ENCODE measurements at places on chromosomes 2 and 18.

- DNase-seq = peak; percentile 50
Observed at GRCh38 chr2:34121076-34121475, 522.0 kb upstream of the FAM98A start.

DNA sequence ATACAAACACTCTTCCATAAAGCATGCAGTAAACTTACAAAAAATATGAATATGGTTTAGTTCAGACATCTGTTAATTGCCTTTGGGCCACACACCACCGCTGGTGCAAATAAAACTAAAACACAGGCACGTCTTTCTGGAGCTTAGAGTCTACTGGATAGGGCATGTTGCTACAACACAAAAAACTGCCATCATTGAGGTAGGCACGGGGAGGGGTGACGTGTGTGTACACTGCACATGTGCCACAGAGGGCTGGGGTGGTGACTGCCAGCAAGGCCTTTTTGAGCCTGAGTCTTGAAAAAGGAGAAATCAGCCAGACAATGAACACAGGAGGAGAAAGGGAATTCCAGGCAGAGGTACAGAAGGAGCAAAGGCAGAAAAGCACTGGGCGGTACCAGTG lies 5.1 kb downstream of the SERPINE2 start:
- peak; percentile 44 for DNase-seq

GRCh38 chr2:144943986-144944385 lies 424.1 kb upstream of the ZEB2 start:
- DNase-seq = no peak

GRCh38 chr2:25335204-25335603 lies 6.5 kb downstream of the DNMT3A start:
- no peak for DNase-seq

DNA sequence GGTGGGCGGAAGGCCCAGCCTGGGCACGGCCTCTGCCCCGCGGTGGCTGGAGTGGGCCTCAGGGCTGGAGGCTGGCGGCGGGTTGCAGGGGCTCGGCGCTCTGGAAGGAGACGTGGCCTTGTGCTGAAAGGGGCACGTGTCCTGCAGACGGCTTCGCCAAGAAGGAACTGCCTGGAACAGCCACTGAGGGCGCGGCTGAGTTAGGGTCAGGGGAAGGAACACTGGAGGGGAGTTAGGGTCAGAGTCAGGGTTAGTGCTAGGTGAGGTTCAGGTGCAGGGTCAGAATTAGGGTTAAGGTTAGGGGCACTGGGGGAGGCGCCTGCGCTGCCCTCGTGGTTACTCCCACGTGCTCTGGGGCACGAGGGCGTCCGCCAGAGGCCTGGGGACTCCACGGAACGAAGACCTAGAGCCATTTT lies 933 bp upstream of the ADNP2 start:
- DNase-seq = no peak

DNA sequence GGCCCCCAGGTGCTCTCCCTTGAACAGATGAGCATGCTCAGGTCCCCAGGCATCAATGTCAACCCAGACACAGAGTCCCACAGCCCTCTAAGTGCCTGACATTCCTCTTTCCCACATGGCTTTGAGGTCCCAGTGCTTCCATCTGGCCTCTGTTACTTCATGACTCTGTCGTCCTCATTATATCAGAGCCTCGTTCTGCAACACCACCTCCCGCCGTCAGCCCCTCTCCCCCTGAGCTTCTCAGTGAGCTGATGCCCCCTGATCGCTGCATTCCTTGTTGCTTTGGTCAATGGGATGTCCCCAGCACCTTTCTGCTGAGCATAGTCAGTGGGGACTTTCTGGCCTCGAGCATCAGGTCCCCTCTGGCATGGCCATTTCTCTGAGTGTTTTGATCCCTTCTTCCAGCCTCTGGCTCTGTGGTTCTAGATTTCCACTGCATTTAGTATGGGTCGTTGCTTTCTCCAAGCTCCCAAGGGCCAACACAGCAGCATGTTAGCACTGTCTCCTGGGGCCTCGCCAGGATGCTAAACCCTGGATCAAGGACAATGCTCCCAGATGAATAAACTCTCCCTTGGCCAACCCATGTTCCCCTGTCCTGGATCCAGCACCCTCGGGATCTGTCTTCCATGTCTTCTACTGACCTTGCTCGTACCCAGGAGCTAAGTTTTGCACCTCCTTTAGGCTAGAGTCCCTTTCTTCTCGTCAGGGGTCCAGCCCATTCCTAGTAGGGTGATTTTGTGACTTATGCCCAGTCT lies 143.2 kb upstream of the TWIST2 start:
- DNase-seq = no peak

GRCh38 chr18:65477455-65477854 lies 273.4 kb upstream of the CDH7 start:
- no peak for DNase-seq

DNA sequence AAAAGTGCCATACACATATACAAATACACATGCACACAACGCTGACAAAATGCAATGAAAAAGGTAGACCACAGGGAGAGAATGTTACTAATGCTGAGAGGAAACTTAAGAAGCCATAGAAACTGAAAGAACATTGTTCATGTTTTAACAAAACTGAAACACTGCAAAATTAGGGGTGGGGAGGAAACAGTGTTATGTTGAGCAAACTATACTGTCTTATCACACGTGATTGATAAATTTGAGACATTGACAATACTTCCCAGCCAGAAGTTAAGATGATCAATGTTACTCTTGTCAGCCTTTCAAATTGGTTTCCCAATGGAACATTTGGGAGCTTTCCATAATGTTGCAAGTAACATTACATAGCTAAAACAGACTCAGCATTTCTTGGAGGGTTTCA lies 165.5 kb downstream of the L3MBTL4 start:
- DNase-seq = peak; percentile 12

DNA sequence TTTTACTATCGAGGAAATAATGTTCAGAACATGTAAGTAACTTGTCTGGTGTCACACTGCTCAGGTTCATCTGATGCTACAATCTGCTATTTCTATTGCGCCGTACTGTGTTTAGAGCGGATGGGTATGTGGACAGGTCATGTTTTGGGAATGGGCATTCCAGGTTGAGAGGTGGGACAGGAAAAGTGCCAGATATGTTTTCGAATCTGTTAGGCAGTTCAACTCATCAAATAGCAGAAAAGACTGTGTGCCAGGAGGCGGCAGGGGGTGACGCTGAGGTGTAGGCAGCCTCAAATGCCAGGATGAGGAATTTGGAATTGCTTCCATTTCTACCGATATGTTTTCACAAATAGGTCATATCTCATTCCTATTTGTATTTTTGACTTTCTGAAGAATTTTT lies 123.8 kb downstream of the HRH4 start:
- DNase-seq = no peak

DNA sequence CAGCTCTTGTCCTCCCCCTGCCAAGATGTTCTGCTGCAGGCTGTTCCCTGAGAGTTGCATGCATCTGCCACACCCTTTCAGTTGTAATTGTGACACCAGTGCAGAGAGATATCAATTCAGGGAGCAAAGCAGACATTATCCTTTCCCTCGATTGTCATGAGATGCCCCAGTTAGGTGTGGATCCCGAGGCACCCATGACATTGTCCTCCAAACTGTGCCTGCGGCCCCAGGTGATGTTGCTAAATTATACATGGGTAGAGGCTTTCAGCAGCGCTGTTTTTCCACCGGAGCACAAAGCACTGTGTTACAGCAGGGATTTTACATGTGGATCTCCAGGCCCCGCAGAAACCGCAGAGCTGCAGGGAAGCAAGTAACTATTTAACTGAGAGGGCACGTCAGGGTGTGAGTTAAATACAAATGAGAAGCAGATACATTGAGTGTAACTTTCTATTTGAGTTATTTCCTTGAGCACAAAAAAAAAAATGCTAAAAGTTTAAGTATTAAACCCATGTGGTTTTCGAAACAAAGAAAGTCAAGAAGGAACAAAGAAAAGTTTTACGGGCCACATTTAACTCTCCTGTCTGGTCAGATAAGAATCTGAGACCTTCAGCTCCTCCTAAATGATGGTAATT lies 90.3 kb upstream of the BCL2L11 start:
- no peak for DNase-seq

GRCh38 chr2:239828192-239828972 lies 196.8 kb downstream of the NDUFA10 start:
- no peak for DNase-seq

DNA sequence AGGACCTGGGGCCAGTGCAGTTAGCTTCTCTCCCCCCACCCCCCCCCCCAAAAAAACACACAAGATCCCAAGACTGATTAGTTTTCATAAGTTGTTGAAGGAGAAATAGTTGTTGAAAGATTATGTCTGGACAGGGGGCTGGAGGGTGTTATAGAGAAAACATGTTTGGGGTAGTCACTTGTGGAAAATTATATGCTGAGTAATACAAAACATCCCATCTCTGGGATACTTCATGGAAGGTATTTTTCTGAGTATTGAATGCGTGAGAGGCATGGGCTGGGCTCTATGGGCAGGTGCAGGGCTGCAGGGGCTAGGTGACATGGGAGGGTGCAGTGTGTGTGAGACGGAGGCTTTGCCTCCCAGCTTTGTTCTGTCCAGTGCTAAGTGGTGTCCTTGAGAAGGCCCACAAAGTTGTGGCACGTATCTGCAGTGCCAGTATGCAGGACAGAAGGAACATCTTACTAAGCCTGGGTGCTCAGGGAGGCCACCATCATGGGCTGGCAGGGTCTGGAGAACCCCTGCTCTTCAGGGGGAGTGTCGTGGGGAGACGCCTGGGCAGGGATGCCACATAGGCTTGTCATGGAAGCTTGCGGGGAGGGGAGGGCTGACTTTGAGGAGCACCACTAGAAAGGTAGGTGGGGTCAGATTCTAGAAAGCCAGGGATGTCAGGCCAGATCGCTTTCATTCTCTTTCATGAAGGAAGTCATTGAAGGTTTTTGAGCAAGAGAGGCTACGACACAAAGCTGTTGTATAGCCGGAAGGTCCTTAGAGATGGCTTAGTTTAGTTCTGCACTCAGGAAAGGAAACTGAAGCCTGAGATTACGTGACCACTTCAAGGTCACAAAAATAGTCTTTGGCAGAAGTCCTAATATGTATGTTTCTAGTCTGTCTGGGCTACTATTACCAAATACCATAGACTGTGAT lies 232.0 kb downstream of the LDLRAD4 start:
- no peak for DNase-seq

DNA sequence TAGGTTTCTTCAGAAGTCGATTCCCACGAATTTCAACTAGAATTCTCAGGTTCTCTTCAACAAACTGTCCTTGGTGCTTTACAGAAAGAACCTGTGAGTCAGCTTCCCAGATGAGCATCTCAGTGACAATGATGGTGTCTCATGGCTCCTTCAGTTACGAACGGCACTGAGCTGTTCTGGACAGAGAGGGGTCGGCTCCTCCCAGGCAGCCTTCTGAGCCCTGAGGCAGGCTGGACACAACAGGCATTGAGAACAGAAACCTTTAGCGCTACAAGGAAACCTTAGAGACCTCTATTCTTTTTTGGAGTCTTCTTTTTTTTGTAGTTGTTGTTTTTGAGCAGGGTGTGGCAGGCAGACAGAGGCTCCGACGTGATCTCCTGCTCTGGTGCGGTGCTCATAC lies 35.1 kb upstream of the ALKAL2 start:
- DNase-seq = no peak

GRCh38 chr2:149037851-149038250 lies 648 bp upstream of the LYPD6B start:
- DNase-seq = no peak
